ENCODE measurements at places on chromosomes 2 and 18. TPM values are rescaled to one million over a fixed set of nuclear protein-coding genes. Genes with fewer than 3 reads are reported as not detected.

CHST9 gene
- total RNA-seq = 0.82 TPM

DNA sequence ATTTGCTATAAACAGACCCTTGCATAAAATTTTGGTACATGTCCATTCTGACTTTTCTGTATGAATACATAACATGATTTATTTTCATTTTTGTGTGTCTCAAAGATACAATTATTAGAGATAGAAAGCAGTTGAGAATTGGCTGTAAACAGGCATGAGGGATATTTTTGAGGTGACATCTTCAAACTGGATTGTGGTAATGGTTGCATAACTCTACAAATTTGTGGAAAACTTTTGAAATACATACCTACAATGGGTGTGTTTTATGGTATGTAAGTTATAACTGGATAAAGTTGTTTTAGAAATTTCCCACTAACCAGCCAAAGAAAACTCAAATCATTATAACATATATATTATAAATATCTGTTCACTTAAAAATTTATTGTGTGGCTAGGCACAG is 39.6 kb downstream of the GREB1L start:
- DNase-seq = no peak
- no peak overlapping the region for H3K4me3 ChIP-seq
- H3K27ac ChIP-seq = no peak overlapping the region
- H3K36me3 ChIP-seq = no peaks in the 10 kb centered on the region
- H3K4me1 ChIP-seq = peaks cover 9% of the 10 kb centered on the region

DNA sequence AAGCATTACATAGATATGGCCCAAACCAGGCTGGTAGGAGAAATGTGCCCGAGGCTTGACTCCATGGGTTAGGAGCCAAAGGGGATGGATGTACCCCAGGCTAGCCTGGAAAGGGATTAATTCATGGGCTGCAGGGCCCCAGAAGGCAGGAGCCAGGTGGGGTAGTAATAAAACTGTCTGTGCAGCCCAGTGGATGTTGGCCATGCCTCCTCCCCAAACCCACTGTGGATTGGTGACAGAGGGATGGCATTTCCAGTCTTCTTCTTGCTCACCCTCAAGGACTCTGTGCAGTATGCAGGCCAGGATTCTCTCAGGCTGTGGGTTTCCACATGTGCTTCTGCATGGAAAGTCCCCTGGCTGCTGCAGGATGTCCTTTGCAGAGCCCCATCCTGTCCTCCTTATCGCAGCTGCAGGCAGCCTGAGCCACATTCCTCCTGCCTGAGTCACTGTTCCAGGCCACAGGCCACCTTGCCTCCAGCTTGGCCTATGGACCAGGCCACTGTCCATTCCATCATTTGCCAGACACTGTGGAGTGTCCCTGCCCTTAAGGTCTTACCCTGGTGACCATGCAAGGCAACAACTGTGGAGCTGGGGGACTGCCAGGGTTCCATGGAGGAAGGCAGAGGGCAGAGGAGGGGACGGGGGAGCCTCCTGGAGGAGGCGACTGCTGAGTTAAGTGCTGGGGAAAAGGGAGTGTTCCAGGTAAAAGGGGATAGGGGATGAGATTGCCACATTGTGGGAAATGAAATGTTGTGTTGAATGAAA is 38.9 kb downstream of the INO80C start:
- H3K27me3 ChIP-seq = no peaks in the 10 kb centered on the region
- peaks cover 60% of the 10 kb centered on the region for H3K4me1 ChIP-seq
- no peaks in the 10 kb centered on the region for H3K36me3 ChIP-seq
- H3K4me3 ChIP-seq = no peak overlapping the region
- DNase-seq = no peak

DNA sequence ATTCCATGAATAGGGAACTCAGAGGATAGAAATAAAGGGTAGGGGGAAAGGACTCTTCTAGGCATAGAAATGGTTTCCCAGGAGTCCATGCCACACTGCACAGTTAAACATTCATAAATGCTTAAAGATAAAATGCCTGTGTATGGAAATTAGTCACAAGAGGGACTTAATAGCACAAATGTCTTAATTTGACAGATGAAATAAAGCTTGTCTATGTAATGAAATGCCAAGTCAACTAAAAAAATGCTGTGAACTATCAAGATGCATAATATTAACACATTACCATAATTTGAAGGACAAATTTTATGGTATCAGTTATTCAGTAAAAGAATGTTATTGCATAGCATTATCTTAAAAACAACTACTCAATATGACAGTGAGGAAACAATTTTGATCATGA is 553.2 kb upstream of the NETO1 start:
- no peaks in the 10 kb centered on the region for H3K4me1 ChIP-seq
- no peak for DNase-seq
- H3K27me3 ChIP-seq = peaks cover 4% of the 10 kb centered on the region

MC5R gene
- total RNA-seq = not detected
